ENCODE measurements at places on chromosomes 16 and 17. TPM values are rescaled to one million over a fixed set of nuclear protein-coding genes. Genes with fewer than 3 reads are reported as not detected.

MYH13 gene
- not detected for total RNA-seq

TMUB2 gene
- 27.6 TPM for total RNA-seq

UNC45B gene
- total RNA-seq, result 0.10 TPM

PIRT gene
- not detected for total RNA-seq

PMFBP1 gene
- total RNA-seq, result 0.45 TPM

RAB34 gene
- total RNA-seq, result 169 TPM

COX6A2 gene
- not detected for total RNA-seq

PYDC1 gene
- not detected for total RNA-seq

KCTD19 gene
- not detected for total RNA-seq

HSF4 gene
- total RNA-seq, result 115 TPM

EIF1 gene
- total RNA-seq, result 914 TPM

EMP2 gene
- 72.2 TPM for total RNA-seq

FADS6 gene
- total RNA-seq, result not detected

CBFB gene
- 50.7 TPM for total RNA-seq
